ENCODE measurements at places on chromosomes 5 and 9.

DNA sequence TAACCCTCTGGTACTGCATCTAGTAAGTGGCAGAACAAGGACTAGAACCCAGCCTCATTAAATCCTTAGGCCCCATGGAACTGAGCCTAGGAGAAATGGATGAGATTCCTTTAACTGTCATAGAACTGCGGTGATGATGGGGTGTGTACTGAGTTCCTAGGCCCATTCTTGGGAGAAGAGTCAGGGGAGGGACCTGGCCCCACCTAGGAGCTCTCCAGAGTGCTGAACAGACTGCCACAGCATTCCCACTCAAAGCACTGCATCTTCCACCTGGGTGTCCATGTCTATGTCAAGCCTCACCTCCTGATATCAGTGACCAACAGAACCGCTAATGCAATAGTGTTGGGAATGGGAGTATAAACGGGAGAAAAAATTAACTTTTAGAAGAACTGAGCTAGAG, 36.6 kb downstream of the TTLL11 start:
- no peak for DNase-seq

- DNase-seq: peak; percentile 21
Measured at GRCh38 chr5:40043916-40044315, 619.1 kb upstream of the DAB2 start.

DNA sequence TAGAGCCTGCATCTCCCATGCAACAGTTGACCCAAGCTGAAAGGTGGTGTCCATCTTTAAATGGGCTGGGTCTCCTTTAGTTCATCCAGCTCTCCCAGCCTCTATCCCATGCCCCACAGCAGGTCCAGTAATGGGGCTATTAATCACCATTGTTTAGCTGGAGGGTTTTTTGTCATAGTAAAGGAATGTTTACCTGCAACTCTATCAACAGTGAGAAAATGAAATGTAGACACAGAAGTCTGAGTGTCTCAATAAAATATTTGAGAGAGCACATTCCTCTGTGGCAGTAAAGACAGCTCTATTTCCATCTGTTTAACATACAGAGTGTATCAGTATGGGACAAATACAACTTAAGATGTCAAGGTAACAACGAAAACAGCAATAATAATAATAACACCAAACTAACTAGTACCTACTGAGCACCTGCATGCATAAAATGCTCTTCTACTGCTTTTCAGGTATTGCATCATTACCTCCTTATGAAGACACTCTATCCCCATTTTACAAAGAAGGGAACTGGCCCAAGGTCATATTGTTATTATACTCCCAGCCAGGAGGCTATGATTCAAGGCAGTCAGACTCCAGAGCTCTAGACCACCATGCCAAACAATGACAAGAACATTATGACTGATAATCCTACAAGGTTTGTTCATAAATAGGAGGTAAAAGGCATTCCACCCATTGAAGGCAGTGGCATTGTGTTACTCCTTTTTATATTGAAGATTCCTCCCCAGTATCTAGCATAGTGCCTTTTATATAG, 21.0 kb upstream of the C5orf58 start:
- DNase-seq: no peak

DNA sequence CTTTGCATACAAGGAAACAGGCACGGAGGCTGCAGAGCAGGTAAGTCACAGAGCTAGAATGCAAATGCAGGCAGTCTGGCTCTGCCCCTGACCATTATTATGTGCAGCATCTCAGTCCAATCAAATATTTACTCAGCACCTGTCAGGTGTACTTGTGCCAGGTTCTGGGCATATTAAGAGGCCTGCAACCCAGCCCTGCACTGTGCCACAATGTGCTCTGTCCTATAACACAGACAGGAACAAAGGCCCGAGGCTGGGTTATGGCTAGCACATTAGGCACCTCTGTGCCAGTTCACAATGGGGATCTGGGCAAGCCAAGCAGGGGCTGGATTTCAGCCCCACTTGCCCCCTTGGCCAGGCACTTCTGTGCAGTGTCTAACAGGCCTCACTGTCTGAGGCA, 14.0 kb downstream of the ARL15 start:
- no peak for DNase-seq

GRCh38 chr9:134347996-134348395, 21.7 kb downstream of the RXRA start:
- no peak for DNase-seq

- no peak for DNase-seq
Measured at GRCh38 chr9:10339152-10339551, 273.6 kb downstream of the PTPRD start.

GRCh38 chr9:93030642-93031628, 27.6 kb upstream of the SUSD3 start:
- DNase-seq: no peak

- DNase-seq: no peak
Measured at GRCh38 chr9:8514760-8515159, 715.2 kb upstream of the DMAC1 start.

DNA sequence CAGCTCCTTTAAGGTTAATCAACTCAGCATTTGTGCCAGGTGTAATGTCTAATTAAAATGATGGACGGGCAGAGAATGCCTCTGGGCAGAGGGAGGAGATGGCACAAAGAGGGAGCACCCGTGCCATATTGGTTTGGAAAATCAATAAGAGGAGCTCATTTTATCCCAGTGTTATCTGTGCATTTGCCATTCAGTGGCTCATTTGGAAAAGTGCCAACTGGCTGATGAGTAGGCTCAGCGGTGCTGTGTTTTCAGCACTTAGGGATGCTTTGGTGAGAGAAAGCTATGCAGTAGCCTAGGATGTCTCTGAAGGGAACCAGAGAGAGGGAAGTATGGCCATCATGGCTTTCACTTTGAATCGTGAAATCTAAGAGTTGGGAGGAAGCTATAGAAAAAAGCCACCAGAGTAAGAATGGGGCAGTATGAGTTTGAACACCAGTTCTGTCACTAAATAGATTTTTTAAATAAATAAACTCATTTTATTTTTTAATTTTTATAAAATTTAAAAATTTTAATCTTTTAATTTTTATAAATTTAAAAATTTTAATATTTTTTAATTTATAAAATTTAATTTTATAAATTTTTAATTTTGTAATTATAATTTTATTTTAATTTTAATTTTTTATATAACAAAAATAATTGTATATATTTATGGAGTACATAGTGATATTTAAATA, 472.8 kb downstream of the BRINP1 start:
- DNase-seq: no peak

- peak; percentile 19 for DNase-seq
Measured at GRCh38 chr5:125045646-125046045, 299.2 kb upstream of the ZNF608 start.

GRCh38 chr5:36606428-36607113, at the start of gene SLC1A3:
Gene SLC1A3 (plus strand): TSS chr5:36606606. CDS start chr5:36608424, 1,818 bp downstream.
- peak; percentile 78 for DNase-seq

GRCh38 chr9:123350590-123351310, 5.2 kb upstream of the CRB2 start:
- DNase-seq: no peak

DNA sequence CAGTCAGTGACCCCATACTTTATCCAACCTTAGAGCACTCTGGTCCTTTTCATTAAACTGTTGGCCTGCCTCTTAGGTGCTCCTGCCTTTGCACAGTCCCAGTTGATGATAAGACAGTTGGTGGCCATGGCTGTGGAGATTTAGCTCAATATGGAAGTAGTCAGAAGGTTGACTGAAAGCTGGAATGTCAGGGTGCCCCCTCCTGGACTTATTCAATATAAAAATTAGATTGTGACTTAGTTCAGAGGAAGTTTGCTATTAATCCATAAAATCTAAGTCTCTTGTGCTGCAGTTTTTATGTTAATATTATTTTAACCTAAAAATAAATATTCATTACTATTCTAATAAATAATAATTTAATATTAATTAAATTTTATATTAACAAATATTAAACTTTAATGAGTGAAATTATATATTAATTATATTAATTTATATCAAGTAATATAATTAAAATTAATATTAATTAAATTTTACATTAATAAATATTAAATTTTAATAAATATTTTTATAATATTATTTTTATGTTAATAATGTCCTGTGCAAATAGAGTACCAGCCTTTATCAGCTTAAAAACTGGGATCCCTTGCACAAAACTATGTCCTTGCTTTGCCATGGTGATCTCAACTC, 77.7 kb upstream of the ADAMTSL1 start:
- DNase-seq: no peak

- DNase-seq: peak; percentile 52
Measured at GRCh38 chr9:92292338-92293074, 991 bp downstream of the IARS1 start.

DNA sequence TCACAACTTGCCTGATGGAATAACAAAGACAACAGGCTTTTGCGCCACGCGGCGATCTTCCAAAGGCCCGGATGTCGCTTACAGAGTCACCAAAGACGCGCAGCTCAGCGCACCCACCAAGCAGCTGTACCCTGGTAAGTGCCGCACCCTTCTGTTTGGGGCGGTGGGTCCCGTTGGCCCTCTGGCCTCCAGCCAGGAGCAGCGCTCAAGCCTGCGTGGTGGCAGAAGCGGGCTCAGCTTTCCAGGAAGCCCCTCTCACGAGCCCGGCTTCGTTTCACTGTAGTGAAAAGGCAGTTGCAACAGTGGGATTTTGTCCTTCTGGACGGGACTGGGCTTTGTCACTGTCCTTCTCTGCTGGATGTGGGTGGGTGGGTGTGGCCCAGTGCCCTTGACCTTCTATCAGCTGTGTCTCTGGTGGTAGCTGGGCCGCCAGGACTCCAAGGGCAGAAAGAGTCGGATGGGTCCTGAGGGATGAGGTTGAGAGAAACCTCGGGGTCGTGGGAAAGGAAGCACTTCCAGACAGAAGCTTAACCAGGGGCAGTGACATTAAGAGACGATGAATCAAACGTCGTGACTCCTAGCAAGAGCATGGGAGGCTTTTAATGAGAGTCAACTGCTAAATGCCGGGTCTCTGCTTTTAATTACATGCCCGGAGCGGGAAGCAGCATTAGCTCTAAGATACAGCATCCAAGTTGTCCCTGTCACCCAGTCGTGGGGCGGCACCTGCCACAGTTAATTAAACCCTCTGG, 49.5 kb downstream of the COL5A1 start:
- DNase-seq: peak; percentile 65

- no peak for DNase-seq
Measured at GRCh38 chr5:127639828-127640227, 9.1 kb upstream of the CTXN3 start.

DNA sequence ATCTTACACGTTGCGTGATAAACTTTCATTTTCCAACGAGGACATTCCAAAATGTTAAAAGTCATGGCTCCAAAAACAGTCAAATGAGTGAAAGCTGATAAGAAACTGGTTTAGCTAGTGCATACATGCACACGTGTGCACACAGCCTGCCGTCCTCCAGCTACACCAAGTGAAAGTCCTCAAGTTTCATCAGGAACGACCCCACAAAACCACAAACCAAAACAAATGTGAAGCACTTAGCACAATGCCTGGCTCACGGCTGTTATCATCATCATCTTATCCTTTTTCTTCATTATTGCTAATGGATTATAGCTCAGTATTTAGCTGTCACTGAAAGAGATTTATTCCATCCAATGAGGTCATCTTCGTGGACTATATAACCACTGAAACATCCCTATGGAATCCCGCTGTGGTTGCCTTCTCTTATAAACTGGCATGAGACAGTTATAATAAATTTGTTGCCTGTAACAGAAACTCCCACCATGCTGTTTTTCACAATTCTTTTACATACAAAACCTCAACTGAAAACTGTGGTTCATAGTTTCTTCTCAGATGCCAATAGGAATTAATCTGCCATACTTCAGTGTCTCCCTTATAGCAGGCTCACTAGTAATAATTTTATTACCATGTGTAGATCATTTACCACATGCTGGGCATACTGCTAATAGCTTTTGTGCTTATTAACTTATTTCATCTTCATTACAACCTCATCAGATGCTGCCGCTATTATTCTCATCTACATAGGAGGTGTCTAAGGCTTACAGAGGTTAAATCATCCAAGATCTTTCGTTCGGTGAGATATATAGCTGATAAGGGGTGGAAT, 56.1 kb downstream of the SAXO1 start:
- peak; percentile 68 for DNase-seq

DNA sequence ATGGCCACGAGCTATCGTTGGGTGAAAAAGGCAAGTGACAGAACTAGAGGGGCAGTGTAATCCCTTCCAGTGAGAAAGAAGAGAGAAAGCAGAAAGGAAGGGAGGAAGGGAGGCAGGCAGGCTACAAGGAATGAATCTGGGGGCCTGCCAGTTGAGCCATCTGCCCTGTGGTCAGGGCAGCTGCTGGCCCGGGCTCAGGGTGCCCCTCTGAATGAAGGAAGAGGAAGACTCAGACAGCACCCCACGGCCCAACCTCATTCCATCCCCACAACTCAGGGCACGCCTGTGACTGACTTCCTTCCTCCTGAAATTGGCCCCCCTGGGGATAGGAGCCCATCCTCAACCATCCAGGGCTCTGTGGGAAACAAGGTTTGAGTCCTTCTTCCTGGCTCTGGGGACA, 20.3 kb upstream of the FLT4 start:
- DNase-seq: no peak

GRCh38 chr9:104882086-104882485, 45.9 kb downstream of the ABCA1 start:
- no peak for DNase-seq

DNA sequence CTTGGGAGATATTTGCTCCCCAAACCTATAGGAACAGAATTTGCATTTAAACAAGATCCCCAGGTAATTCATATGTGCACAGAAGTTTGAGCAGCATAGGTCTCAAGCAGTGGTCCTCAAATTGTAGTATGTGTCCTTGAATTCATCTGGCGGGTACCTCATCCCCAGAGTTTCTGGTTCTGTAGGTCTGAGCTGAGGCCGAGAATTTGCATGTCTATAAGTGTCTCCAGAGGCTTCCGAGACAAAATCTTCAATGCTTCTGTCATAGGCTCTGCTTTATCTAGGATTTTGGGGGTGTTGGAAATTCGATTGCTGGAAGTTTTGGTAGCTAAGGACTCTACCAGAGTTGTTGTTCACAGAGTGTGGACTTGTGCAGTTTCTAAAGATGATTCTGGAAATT, 38.6 kb downstream of the MAT2B start:
- no peak for DNase-seq

- no peak for DNase-seq
Measured at GRCh38 chr9:82997476-82998140, 65.3 kb downstream of the RASEF start.

All from foreskin fibroblast (primary cell).